ENCODE measurements at places on chromosomes 5 and 9.

DNA sequence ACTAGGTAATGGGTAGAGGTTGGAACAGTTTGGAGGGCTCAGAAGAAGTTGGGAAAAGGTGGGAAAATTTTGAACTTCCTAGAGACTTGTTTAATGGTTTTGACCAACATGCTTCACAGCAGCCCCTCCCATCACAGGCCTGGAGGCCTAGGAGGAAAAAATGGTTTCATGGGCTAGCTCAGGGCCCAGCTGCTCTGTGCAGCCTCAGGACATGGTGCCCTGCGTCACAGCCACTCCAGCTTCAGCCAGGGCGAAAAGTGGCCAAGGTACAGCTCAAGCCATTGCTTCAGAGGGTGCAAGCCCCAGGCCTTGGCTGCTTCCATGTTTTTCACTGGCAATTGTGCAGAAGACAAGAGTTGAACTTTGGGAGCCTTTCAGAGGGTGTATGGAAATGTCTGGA lies 453.7 kb downstream of the LRRC70 start:
- no peak for DNase-seq

DNA sequence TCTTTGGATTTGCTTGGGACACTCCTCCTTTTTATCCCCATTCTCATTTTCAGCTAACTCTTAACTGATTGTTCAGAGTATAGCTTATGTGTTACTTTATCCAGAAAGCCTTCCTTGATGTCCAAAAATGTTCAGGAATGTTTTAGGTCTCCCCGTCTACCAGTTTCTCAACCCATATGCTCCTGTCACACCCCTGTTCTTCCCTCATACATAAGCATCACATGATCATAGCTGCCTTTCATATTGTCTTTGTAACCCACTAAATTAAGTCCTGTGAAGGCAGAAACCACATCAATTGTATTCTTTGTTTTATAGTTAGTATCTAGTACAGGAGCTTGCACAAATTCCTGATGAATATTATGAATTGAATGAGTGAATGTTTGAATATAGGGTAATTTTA lies 321.9 kb upstream of the ACTBL2 start:
- no peak for DNase-seq

DNA sequence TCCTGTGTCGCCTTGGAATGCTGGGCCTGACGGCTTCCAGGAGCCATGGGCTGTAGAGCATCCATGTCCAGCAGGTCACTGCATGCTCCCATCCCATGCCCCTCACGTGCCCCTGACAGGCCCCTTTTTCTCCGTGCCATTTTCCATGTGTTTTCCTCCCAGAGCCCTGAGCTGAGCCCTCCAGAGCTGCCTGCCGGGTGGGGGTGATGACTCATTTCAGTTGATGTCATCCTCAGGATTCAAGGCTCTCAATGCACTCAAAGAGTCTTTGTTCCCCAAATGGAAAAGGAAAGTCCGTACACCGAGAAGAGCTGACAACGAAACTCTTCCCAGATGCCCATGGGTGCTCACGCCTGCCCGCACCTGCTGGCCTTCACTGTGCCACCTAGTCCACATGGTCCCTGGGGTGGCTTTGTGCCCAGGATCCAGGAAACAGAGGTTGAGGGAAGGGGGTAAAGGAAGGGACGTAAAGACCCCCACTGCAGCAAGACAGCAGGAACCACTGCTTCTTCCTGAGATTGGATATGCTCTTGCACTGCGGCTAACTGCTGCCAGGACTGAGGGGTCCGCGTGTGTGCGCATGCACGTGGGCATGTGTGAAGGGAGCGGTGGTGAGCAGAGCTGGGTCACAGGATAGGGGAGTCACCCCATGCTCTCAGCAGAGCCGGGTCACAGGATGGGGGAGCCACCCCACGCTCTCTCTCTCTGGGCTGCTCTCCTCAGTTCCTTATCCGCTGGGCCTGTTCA lies 27.6 kb downstream of the COL15A1 start:
- DNase-seq, result no peak

- no peak for DNase-seq
These were observed 233.6 kb downstream of the SAXO1 start for GRCh38 chr9:18799428-18799827.

GRCh38 chr5:3659907-3660306 lies 64.3 kb downstream of the IRX1 start:
- DNase-seq, result no peak

- DNase-seq, result no peak
These were observed 47.1 kb downstream of the ST8SIA4 start for GRCh38 chr5:100855937-100856430.

DNA sequence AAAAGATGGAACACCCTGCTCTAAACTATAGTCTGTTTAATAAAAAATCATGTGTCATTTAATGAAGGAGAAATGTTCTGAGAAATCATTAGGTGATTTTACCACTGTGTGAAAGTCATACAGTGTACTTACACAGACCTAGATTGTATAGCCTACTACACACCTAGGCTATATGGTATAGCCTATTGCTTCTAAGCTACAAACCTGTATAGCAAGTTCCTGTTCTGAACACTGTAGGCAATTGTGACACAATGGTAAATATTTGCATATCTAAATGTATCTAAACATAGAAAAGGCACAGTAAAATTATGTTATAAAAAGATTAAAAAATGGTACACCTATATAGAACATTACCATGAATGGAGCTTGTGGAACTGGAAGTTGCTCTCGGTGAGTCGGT lies 40.6 kb downstream of the EFNA5 start:
- DNase-seq, result no peak

DNA sequence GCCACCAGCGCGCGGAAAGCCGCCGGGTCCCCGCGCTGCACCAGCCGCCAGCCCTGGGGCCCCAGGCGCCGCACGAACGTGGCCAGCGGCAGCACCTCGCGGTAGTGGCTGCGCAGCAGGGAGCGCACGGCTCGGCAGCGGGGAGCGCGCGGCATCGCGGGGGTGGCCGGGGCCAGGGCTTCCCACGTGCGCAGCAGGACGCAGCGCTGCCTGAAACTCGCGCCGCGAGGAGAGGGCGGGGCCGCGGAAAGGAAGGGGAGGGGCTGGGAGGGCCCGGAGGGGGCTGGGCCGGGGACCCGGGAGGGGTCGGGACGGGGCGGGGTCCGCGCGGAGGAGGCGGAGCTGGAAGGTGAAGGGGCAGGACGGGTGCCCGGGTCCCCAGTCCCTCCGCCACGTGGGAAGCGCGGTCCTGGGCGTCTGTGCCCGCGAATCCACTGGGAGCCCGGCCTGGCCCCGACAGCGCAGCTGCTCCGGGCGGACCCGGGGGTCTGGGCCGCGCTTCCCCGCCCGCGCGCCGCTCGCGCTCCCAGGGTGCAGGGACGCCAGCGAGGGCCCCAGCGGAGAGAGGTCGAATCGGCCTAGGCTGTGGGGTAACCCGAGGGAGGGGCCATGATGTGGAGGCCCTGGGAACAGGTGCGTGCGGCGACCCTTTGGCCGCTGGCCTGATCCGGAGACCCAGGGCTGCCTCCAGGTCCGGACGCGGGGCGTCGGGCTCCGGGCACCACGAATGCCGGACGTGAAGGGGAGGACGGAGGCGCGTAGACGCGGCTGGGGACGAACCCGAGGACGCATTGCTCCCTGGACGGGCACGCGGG lies at the start of gene TERT:
TERT (minus strand) TSS at position 234 of the 815 bp plus-strand sequence; CDS start at position 155, 79 bp downstream.
- peak; percentile 67 for DNase-seq

GRCh38 chr9:126719618-126720031 lies 85.2 kb upstream of the ZBTB43 start:
- DNase-seq, result peak; percentile 92

DNA sequence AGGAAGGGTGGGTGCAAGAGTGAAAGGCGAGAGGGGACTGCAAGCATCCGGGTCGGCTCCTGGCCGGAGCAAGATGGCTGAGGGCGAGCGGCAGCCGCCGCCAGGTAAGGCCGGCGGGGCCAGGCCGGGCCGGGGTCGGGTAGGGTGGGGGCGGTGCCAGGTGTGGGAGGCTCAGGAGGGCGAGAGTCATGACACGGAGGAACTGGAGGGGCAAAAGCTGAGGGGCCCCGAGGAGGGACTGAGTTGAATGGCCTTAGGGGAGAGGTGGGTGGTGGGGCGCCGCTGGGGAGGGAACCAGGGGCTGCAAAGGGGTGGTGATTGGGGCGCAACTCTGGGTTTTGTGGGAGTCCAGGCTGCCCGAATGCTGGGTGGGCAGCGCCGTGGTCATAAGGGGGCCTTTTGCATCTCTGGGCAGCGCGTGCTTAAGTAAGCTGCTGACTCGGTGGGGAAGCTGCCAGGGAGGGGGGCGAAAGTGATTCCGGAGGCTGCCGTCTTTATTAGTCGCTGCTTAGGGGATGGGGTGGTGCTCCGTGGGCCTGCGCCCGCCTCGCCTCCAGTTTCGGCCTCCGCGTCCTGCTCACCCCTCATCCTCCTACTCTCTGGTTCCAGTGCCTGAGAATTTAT lies 425 bp downstream of the PTPA start:
- DNase-seq, result peak; percentile 77

DNA sequence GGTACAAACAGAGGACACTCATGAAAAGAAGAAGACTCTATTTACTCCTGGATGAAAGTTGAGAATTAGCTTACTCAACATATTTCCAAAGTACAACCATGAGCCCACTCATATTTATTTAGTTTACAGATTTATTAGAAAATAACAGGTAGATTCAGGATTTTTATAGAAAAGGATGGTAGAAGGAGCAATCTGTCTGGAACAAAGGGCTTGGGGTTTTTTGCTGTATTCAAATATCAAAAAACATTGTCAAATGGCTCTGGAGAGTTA lies 7.0 kb upstream of the ERAP2 start:
- DNase-seq, result no peak

- no peak for DNase-seq
These were observed 22.0 kb upstream of the TGFBI start for GRCh38 chr5:136006761-136007251.

DNA sequence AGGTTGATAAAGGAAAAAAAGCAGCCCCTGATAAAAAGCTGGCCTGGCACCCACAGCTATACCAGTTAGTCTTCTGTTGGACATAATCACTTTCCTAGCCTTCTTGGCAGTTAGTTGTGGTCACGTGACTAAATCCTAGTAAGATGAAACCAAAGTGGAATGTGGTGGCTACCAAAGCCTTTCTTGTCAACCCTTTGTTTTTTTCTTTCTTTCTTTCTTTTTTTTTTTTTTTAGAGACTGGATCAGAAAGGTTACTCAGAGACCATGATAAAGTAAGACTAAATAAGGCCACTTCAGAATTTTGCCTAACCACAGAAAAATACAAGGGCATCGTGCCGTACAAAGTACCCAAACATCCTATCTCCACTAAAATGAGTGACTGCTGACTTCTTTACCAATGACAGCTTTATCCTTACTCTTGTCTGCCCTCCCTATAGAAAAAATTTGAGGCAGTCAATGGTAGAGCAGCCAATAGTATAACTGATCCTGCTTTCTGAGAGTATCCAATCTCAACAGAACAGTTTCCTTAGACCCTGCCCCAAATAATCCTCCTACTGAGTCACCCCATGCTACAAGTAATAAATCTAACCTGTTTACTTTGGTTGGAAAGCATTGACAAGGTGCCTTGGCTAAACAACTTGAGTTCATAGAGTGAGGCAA lies 14.2 kb upstream of the KIF27 start:
- DNase-seq, result no peak

DNA sequence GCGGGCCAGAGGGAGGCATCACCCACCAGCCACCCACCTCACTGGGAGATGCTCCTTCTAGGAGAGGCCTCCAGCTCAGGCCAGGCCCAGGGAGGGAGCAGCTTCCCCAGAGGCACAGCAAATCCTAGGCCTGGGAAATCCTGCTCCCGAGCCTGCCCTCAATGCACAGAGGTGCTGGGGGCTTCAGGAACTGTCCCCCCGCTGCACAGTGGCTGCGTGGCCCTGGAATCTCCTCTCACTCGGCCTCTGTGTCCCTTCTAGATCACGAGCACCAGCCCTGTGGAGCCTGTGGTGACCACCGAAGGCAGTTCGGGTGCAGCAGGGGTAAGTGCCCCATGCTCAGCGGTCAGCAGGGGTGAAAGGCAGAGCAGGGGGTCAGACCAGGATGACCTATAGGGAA lies 36.4 kb upstream of the SUSD3 start:
- no peak for DNase-seq

- no peak for DNase-seq
These were observed 36.8 kb downstream of the PCDHAC2 start for GRCh38 chr5:141003031-141003430.

DNA sequence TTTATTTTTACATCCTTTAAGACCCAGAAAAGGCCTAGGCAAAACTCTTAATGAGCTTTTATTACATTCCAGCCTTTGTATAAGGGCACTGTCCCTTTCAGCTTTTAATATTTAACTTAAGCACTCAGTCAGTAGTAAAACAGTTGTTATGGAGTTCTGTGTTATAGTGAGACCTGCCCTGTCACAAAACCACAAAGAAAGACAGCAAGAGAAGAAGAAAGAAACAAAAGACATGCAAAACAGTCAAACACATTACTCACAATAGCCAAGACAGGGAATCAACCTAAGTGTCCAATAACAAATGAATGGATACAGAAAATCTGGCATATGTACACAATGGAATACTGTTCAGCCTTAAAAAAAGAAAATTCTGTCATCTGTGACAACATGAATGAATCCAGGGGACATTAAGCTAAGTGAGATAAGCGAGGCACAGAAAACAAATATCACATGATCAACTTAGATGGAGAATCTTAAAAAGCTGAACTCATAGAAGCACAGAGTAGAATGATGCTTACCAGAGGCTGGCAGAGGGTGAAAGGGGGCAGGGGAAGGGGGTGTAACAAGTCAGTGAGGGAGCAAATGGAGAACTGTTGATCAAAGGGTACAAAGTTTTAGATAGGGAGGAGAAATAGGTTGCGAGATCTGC lies 63.8 kb upstream of the CCNG1 start:
- no peak for DNase-seq

GRCh38 chr5:80917631-80918030 lies 42.5 kb upstream of the RASGRF2 start:
- DNase-seq, result no peak

DNA sequence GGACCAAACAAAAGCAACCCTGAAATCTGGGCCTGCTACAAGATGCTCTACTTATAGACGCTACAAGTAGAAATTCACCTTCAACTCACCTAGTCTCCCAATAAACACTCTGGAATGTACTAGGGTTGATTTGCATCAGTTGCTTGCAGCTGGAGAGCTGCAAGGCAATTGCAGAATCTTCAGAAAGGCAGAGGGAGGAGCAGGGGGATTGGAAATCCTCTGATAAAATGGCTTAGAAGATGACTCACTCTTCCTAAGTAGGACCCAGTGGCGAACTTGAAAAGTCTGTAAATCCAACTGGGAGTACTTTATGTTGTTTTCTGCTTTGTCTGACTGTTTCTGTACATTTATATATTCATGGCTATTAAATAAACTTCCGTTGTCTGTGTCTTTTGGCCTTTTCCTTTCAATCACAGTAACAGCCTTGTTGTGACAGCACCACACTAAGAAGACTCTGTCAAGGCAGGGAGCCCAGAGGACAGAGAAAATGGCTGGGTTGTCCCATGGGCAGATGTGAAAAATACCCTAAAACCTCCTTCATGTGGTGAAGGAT lies 14.7 kb upstream of the MLLT3 start:
- DNase-seq, result no peak

- no peak for DNase-seq
These were observed 803.4 kb upstream of the CDH10 start for GRCh38 chr5:25448190-25448621.

- no peak for DNase-seq
These were observed 1.1 kb upstream of the DCANP1 start for GRCh38 chr5:135448071-135448739.

GRCh38 chr5:113336975-113337374 lies 97.8 kb downstream of the TSSK1B start:
- no peak for DNase-seq

GRCh38 chr9:34689116-34689470 lies 2.0 kb downstream of the CCL19 start:
- DNase-seq, result no peak

All from upper lobe of right lung (tissue), 1 donor.